MCF 10A (cell line): ENCODE measurements at places on chromosomes 7 and 10. TPM values are rescaled to one million over a fixed set of nuclear protein-coding genes. Genes with fewer than 3 reads are reported as not detected.

- no peaks in the 10 kb centered on the region for H3K27me3 ChIP-seq
- peaks cover 7% of the 10 kb centered on the region for H3K4me1 ChIP-seq
- no peaks in the 10 kb centered on the region for H3K36me3 ChIP-seq
- peak overlapping the region; percentile 36 for H3K27ac ChIP-seq
- no peak overlapping the region for H3K4me3 ChIP-seq
Measured at GRCh38 chr7:99837649-99838361, 10.0 kb downstream of the CYP3A43 start.

DNA sequence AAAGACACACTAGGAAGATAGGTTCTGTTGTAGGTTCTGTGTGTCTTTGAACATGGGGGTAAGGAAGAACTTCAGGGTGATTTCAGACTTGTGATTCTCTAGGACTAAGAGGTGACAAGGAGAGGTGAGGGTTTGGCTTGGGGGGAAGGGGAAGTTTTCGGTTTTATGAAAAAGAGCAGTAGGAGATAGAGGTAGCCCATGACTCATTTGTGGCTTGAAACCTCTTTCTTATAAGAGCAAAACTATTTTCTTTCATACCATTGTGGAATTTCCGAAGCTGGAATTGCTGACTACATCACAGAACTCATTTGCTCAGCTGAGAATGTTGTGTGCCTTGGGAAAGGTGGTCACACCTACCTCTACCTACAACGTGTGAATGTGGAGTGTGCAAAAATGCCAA is 39.6 kb upstream of the IKZF1 start:
- H3K4me1 ChIP-seq, result peaks cover 9% of the 10 kb centered on the region
- H3K36me3 ChIP-seq, result peaks cover 8% of the 10 kb centered on the region
- no peak overlapping the region for H3K27ac ChIP-seq
- H3K4me3 ChIP-seq, result no peak overlapping the region
- peaks cover 45% of the 10 kb centered on the region for H3K27me3 ChIP-seq

GRCh38 chr7:107967420-107967819 is 35.5 kb downstream of the LAMB1 start:
- H3K4me3 ChIP-seq, result no peak overlapping the region
- H3K36me3 ChIP-seq, result peaks cover 19% of the 10 kb centered on the region
- no peaks in the 10 kb centered on the region for H3K27me3 ChIP-seq
- H3K27ac ChIP-seq, result no peak overlapping the region

DNA sequence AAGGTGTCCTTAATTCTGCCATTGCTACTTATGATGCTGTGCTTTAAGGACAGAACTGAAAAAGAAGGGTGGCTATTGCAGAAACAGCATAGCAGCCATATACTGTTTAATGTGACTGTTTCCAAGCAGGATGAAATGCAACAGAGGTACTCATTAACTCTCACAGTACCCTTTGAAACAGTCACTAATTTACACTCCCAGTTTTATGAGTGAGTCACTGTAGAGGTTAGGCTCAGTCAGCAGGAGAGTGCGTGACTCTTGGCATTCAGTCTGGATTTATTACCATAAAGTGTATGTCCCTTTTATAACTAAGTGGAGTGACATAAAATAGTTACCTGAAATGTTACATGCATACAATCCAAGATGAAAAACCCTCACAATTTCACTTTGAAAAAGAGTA is 27.7 kb downstream of the ALDH18A1 start:
- peak; percentile 4 for DNase-seq
- peaks cover 79% of the 10 kb centered on the region for H3K36me3 ChIP-seq
- H3K27ac ChIP-seq, result no peak overlapping the region
- no peak overlapping the region for H3K4me3 ChIP-seq
- H3K4me1 ChIP-seq, result no peaks in the 10 kb centered on the region
- no peaks in the 10 kb centered on the region for H3K27me3 ChIP-seq

DNA sequence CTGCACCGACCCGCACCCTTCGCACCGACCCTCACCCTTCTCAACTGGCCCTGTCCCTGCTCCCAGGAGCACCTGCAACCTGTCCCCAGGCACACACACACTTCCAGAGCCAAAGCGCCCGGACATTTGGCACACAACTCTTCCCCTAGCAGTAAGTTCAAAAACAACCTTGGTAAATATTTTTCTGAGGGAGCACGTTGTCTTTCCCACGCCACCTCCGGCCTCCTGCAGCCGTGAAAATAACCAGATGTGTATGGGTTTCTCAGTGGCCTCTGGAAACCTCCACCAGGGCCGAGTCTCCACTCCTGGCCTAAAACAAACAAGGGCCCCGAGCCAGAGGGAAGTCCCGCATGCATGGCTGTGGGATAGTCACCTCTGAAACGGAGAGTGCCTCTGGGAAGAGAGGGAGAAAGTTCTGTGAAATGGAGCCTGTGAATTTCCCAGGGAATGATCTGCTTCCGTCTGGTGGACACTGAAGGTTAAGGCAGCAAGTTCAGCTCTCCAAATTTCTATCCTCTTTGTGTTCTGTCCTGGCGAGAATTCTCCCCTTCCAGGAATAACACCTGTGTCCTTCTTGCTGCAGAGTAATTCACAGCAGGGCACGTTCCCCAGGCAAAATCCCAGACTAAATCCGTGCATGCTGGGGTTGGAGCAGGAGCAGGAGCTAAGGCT is 15.8 kb downstream of the PODXL start:
- no peak for DNase-seq
- no peak overlapping the region for H3K4me3 ChIP-seq
- no peaks in the 10 kb centered on the region for H3K36me3 ChIP-seq
- H3K27me3 ChIP-seq, result no peaks in the 10 kb centered on the region

DNA sequence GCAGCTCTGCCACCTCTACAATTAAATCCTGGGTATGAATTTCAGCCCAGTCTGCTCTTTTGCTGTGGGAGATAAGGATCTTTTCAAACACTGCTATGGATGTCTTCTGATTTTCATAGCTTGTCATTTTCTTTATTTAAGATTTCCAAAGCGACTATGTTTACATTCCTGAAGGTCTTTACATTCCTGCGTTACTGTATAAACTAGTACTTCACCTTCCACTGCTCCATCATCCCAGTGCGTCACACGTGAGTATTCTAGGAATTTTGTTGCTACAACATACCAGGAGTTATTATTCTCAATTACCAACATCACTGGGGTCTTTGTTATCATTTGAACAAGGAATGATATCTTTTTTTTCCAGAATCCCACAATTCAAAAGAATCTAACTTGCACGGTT is 944.7 kb downstream of the SORCS3 start:
- DNase-seq, result peak; percentile 26
- H3K27me3 ChIP-seq, result no peaks in the 10 kb centered on the region
- H3K4me3 ChIP-seq, result no peak overlapping the region
- no peaks in the 10 kb centered on the region for H3K36me3 ChIP-seq
- H3K27ac ChIP-seq, result no peak overlapping the region

GRCh38 chr7:84144935-84145334 is 49.7 kb downstream of the SEMA3A start:
- no peaks in the 10 kb centered on the region for H3K36me3 ChIP-seq
- H3K27ac ChIP-seq, result no peak overlapping the region
- DNase-seq, result no peak
- peaks cover 6% of the 10 kb centered on the region for H3K4me1 ChIP-seq
- no peak overlapping the region for H3K4me3 ChIP-seq

GRCh38 chr7:50214126-50214670 is 90.3 kb upstream of the IKZF1 start:
- DNase-seq, result no peak
- H3K4me3 ChIP-seq, result no peak overlapping the region
- no peak overlapping the region for H3K27ac ChIP-seq

Gene TMEM213
- total RNA-seq, result not detected in 2 replicates
